H4 (cell line): ENCODE measurements at places on chromosomes 2 and 18.
A peak's percentile ranks its signal among the peaks of the same experiment; 100 is the strongest.

DNA sequence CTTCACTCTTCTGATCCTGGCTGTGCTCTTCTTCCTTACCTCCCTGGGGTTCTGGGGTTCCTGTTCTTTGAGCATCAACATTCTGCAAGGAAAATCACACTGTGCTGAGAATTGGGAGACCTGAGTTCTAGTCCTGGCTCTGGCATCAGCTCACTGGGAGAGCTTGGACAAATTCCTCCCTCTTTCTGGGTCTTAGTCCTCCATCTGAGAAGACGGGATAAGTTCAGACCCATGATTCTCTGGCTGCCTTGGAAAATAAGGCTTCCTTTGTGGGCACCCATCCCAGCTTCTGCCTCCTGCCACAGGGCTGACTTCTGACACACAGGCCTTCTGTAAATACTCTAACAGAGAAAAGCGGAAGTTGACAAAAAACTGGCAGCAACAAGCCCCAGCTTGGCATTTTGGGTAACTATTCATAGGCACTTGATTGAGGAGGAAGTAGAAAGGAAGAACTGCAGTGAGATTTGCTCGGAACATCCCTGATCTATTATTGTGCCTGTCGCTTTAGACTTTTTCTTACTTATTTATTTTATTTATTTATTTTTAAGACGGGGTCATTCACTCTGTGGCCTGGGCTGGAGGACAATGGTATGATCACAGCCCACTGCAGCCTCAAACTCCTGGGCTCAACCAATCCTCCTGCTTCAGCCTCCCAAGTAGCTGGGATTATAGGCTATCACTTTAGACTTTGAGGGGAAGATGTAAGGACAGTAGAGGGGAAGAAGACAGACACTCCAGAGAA is 7.9 kb downstream of the PCBP1 start:
- peak; percentile 58 for DNase-seq

DNA sequence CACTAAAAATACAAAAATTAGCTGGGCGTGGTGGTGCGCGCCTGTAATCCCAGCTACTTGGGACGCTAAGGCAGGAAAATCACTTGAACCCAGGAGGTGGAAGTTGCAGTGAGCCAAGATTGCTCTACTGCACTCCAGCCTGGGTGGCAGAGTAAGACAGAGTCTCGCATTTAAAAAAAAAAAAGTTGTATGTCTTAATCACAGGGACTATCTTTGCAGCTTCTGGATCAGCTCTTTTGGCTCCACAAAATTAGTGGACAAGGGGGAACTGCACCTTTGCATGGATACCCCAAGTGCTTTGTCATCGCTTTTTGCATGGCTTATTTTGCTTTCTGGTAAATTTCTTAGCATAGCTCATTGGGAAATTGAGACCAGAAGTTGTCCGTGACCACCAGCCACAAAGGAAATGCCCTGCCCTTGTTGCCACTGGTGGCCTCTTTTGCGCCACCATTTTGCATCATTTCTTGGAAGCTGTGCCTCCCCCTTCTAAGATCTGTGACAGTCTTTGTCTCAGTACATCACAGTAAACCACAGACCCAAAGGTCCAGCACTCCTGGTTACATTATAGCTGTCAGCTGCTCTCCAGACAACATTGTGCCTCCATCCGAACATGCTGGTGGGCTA is 43.9 kb upstream of the PCBP1 start:
- DNase-seq, result no peak

DNA sequence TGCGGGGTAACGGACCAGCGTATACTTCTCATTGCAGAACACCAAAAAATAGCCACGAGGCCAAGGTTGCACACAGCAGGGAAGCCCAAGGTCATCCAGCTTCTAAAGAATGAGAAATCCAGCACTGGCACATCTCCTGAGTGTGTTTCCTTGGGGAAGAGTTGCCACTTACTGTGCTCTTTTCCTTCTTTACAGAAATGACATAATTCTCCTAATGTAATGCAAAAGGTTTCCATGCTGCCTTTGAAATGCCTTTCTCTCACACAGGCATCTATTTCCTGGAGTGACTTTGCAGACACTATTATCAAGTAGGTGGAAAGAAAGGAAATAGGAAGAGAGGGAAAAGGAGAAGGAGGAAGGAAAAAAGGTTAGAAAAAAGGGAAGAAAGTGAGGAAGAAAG is 862.1 kb upstream of the CELF4 start:
- DNase-seq, result no peak

DNA sequence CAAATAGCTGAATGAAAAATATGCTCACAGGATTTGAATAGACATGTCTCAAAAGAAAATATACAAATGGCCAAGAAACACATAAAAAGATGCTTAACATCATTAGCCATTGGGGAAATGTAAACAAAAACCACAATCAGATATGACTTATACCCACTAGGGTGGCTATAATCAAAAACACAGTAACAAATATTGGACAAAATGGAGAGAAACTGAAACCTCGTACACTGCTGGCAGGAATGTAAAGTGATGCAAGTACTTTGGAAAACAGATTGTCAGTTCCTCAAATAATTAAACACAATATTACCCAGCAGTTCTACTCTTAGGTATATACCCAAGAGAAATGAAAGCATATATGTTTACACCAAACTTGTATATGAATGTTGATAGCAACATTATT is 213.0 kb downstream of the PHLPP1 start:
- DNase-seq, result peak; percentile 8

GRCh38 chr18:57921708-57922107 is 118.6 kb upstream of the ATP8B1 start:
- DNase-seq, result peak; percentile 89

DNA sequence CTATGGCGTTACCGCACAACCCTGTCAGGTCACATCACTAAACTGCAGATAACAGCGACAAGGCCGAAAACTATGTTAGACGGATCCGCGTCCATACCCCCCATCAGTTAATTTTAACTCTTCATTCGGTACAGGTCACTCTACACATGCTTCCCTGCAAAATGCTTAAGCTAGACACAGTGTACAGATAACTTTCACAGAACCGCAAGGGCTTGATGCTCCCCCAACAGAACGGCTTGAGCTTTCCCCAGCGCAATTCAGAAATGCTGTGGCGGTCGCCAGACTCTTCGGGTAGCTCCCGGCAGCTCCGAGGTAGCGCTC is 283 bp upstream of the RBBP8 start:
- DNase-seq, result peak; percentile 6

DNA sequence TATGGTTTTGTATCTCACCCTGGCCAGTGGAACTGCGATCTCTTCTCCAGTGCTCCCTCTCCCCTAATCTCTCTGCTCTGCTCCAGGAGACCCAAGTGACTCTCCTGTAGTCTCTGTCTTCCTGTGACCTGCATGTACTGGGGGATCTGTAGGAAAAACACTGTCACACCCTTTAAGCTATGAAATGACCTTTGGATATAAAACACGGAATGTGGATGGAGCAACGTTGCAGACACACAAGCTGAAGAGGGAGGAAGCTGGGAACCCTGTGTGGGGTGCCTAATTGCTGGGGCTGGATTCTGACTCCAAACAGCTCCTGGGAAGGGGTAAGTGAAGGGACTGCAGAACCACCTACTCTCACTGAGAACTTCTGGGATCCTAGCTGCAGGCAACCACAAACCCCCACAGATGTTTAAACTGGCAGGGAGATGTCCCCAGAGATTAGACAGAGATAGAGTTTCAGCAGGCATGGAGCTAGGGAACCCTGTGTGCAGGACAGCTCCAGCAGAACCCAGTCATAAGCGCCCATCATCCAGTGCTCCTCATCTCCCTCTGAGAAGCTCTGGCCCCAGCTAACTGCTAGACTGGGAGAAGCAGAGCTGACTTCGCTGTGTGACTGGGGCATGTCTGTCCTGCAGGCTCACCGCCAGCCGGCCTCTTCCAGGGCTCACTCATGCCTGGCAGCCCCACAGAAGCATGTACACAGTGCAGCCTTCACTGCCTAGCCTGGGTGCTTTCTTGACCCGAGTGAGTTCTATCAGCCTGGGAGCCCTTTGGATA is 482.7 kb upstream of the SETBP1 start:
- DNase-seq, result no peak

GRCh38 chr2:186950694-186951093 is 101.7 kb upstream of the ZSWIM2 start:
- peak; percentile 77 for DNase-seq

DNA sequence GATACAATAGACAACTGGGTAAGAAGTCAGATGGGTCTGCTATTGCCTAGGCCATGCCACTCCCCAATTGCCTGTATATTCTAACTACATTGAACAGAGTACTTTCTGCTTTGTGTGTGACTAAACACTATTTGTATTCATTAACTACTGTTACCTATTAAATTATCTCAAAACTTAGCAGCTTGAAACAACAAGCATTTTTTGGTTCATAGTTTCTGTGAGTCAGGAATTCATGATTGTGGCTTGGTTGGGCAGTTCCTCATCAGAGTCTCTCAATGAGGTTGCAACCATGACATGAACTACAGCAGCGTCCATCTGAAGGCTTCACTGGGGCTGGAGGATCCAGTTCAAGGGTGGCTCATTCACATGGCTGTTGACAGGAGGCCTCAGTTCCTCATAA is 205.7 kb downstream of the EN1 start:
- no peak for DNase-seq

DNA sequence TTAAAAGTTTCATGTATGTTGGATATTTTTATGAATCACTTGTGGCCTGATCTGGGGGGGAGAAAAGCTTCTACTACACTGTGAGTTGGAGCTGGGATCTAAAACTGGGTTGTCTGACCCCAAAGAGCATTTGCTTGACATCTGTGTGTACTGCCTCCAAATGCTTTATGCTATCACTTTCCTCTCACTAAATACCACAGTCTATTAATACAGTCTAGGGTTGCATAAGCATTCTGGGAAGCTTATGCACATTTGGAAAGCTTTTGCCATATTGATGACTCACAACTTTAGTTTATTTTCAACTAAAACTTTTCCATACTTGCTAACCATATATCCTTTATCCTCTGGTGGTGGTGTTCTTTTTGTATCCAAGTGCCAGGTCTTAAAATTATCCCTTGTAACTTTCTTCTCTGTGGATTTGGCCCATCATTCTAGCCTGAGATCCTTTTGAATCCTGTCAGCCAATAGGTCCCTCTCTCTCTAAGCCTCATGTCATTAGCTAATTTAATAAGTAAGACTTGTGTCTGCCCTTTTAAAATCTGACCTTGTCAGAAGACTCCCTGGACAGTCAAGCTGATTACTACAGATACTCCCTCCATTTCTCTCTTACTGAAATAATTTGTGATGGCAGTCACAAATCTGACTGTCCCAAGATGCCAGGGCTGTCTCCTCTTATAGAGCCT is 72.7 kb downstream of the NXPH2 start:
- DNase-seq, result peak; percentile 69

DNA sequence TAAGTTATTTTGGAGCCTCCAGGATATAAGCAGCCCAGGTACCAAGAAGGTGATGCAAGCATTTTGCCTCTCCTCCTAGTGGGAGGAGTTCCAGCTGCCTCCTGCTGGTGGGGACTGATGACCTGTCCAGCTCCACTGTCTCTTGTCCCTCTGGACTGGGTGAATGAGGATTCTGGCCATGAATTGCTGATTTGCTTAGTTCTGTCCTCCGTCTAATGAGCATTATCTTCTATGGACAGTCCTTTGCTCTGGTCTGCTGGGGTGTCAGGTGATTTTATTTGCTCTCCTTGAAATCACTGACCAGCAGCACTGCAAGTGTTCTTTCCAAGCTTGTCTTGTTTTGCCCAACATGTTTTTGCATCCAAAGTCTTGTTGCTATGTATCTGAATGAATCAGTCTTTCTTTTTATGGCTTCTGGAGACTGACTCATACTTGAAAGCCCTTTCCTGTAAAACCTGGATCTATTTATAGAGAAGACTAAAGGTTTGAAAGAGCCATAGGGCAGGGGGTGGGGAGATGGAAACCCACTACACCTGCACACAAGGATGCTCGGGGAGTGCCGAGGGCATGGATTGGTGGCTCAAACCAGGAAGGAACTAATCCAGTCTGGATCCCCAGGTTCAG is 40.5 kb upstream of the EFHD1 start:
- peak; percentile 48 for DNase-seq

DNA sequence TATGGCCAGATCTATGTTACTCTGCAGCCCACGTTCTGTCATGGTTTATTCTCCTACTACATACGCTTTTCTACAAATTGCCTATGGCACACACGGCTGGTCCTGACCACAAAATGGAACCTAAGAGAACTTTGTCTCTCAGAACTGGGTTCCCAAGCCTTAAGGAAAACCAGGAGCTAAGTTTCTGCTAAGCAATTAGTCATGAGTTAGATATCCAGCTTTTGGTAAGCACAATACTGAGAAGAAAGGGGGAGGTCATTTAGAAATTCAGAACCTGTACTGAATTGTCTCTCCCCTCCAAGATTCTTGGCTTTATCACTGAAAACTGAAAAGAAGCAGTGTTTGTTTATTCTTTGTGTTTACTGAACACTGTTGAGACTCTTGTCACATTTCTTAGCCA is 283.5 kb upstream of the TANK start:
- DNase-seq, result no peak

DNA sequence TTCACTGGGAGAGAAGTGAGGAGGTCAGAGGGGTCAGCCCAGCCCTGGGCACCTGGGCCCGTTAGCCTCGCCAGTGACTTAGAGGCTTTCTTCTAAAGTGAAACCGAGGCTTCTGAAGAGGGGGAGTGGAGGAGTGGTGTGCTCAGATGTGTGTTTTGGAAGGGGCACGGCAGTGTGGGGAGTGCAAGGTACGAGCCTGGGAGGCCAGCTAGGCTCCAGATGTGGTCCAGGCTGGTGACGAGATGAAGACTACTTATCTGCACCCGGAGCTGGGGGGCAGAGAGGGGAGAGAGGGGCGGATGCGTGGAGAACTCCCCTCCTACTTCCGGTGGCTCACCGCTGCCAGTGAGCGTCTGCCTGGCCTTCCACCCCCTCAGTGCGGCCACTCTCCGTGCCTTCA is 371.3 kb upstream of the HS6ST1 start:
- DNase-seq, result no peak

GRCh38 chr2:47520302-47520630 is 117.3 kb downstream of the MSH2 start:
- no peak for DNase-seq

DNA sequence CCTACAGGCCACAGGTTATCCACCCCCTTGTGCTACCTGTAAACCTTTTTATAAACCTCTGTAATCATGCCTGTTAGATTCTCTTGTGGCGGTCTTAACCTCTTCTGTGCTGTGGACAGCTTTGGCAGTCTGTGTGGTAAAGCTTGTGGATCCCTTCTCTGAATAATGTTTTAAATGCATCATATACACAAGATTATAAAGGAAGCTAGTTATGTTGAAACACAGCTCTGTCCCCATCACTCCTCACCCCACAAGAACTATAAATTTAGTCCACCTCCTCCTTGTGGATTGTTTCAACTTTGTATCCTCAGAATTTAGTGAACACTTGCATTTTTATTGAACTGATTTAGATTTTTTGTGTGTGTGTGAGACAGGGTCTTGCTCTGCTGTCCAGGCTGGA is 107.7 kb downstream of the ICA1L start:
- DNase-seq, result no peak
